ENCODE measurements at places on chromosomes 2 and 18.

DNA sequence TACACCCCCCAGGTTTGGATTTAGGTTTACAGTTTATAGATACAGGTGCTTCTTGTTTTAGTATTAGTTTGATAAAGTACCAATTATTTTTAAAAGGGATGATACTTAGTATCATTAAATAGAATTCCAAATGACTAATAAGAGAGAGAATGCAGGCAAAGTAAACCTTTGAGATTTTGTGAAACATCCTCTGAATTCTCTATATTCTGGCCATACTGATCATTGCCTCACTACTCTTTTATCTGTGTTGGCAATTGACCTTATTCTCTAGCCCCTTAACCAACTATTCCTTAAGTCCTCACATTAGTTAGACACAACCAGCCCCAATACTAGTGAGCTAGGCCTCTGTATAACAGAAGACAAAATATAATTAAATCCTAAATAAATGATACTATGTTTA lies 125.4 kb downstream of the COMMD1 start:
- no peaks in the 10 kb centered on the region for H3K36me3 ChIP-seq
- H3K4me3 ChIP-seq, result no peak overlapping the region
- H3K27ac ChIP-seq, result no peak overlapping the region
- no peaks in the 10 kb centered on the region for H3K27me3 ChIP-seq

GRCh38 chr2:120510751-120511395 lies 164.9 kb downstream of the INHBB start:
- no peak for DNase-seq
- H3K4me1 ChIP-seq, result no peaks in the 10 kb centered on the region
- no peaks in the 10 kb centered on the region for H3K27me3 ChIP-seq
- no peaks in the 10 kb centered on the region for H3K36me3 ChIP-seq

- H3K4me3 ChIP-seq, result no peak overlapping the region
- H3K27ac ChIP-seq, result no peak overlapping the region
- no peaks in the 10 kb centered on the region for H3K36me3 ChIP-seq
- no peaks in the 10 kb centered on the region for H3K27me3 ChIP-seq
- DNase-seq, result no peak
- H3K4me1 ChIP-seq, result no peaks in the 10 kb centered on the region
Measured at GRCh38 chr2:147511491-147511948, 333.3 kb upstream of the ACVR2A start.

DNA sequence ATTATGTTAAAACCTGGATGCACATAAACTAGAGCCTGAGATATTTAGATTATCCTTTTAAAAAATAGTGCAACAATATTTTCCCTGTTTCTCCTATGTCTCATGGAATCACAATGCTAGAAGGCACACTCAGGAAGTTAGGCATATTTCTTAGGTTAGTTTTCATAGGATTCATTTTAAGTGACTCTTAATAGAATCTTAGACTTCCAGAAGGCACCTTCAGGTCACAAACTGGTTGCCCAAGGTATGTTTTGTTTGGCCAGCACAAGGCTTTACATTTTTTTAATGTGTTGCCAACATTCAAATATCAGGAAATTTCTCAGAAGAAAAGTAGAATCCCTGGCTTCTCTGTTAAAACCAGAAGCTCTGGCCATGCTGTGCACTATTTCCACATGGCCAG lies 129.3 kb downstream of the LNPK start:
- no peak overlapping the region for H3K27ac ChIP-seq
- no peaks in the 10 kb centered on the region for H3K36me3 ChIP-seq
- H3K27me3 ChIP-seq, result no peaks in the 10 kb centered on the region
- no peak for DNase-seq
- H3K4me3 ChIP-seq, result no peak overlapping the region
- H3K4me1 ChIP-seq, result no peaks in the 10 kb centered on the region

GRCh38 chr2:219352448-219353023 lies 20.0 kb upstream of the RESP18 start:
- H3K27ac ChIP-seq, result no peak overlapping the region
- no peaks in the 10 kb centered on the region for H3K27me3 ChIP-seq
- H3K4me3 ChIP-seq, result no peak overlapping the region
- H3K36me3 ChIP-seq, result no peaks in the 10 kb centered on the region

- H3K4me3 ChIP-seq, result no peak overlapping the region
- H3K4me1 ChIP-seq, result no peaks in the 10 kb centered on the region
- no peaks in the 10 kb centered on the region for H3K27me3 ChIP-seq
- no peak overlapping the region for H3K27ac ChIP-seq
- DNase-seq, result no peak
Measured at GRCh38 chr18:66646609-66647008, 42.7 kb upstream of the CDH19 start.

- H3K27ac ChIP-seq, result no peak overlapping the region
- no peaks in the 10 kb centered on the region for H3K4me1 ChIP-seq
- H3K27me3 ChIP-seq, result no peaks in the 10 kb centered on the region
- no peak for DNase-seq
- no peak overlapping the region for H3K4me3 ChIP-seq
- no peaks in the 10 kb centered on the region for H3K36me3 ChIP-seq
Measured at GRCh38 chr18:12333506-12334290, 25.7 kb downstream of the TUBB6 start.

GRCh38 chr2:147649998-147650397 lies 194.8 kb upstream of the ACVR2A start:
- H3K27ac ChIP-seq, result no peak overlapping the region
- H3K4me3 ChIP-seq, result no peak overlapping the region
- no peaks in the 10 kb centered on the region for H3K4me1 ChIP-seq
- no peaks in the 10 kb centered on the region for H3K36me3 ChIP-seq
- no peaks in the 10 kb centered on the region for H3K27me3 ChIP-seq

DNA sequence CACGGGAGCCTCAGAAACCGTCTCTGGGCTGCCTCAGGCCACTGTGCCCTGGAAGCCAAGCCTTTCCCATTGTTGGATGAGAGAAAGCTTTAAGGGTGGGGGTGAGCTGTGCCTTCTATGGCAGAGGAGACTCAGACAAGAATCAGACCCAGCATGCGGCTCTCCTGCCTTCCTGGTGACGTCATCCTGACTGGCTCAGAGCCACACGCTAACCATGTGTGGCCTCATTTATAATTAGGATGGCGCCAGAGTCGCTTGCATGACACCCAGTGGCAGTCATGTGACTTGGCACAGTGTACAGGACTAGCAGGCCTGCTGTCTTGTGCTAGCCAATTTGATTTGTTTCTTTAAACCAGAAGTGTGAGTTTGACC lies 99.1 kb downstream of the SH3BP4 start:
- no peaks in the 10 kb centered on the region for H3K27me3 ChIP-seq
- H3K27ac ChIP-seq, result peak overlapping the region; percentile 20
- peak; percentile 93 for DNase-seq
- no peaks in the 10 kb centered on the region for H3K36me3 ChIP-seq
- H3K4me3 ChIP-seq, result no peak overlapping the region
- H3K4me1 ChIP-seq, result peaks cover 11% of the 10 kb centered on the region

GRCh38 chr18:75492852-75493251 lies 65.3 kb upstream of the SMIM21 start:
- H3K4me1 ChIP-seq, result no peaks in the 10 kb centered on the region
- H3K4me3 ChIP-seq, result no peak overlapping the region
- no peaks in the 10 kb centered on the region for H3K27me3 ChIP-seq
- H3K36me3 ChIP-seq, result no peaks in the 10 kb centered on the region
- H3K27ac ChIP-seq, result no peak overlapping the region

DNA sequence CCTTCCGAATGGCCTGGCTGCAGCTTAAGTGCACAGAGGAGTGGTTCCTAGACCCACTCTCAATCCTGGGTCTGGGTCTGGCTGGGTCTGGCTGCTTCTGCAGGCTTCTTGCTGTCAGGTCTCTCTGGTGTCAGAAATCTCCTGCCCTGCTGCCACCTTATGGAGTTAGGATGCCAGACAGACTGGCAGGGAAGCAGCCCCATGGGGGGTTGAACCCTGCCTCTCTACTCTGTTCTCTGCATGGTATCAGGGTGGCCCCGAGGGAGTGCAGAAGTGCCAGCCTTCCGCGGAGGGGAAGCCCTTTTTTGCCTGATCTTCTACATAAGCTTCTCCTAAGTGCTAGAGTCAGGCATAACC lies 89.4 kb downstream of the ZCCHC2 start:
- H3K27me3 ChIP-seq, result no peaks in the 10 kb centered on the region
- no peaks in the 10 kb centered on the region for H3K36me3 ChIP-seq
- DNase-seq, result no peak
- H3K27ac ChIP-seq, result no peak overlapping the region
- H3K4me3 ChIP-seq, result no peak overlapping the region

DNA sequence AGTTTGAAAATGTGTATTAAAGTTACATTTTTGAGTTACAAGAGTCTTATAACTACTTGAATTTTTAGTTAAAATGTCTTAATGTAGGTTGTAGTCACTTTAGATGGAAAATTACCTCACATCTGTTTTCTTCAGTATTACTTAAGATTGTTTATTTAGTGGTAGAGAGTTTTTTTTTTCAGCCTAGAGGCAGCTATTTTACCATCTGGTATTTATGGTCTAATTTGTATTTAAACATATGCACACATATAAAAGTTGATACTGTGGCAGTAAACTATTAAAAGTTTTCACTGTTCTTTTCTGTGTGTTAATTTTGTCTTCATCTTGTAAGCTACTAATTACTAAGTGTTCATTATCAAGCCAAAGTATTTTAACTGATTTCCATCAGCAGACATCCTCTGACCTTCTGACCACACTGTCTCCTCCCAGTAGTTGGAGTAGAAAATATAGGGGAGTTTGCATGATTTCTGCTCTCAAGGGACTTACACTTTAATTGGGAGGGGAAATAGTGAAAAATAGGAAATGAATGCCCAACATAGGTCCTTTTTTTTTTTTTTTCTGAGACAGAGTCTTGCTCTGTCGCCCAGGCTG lies 4.3 kb downstream of the PMAIP1 start:
- no peaks in the 10 kb centered on the region for H3K27me3 ChIP-seq
- H3K4me3 ChIP-seq, result no peak overlapping the region
- H3K27ac ChIP-seq, result peak overlapping the region; percentile 71
- no peaks in the 10 kb centered on the region for H3K36me3 ChIP-seq
- peaks cover 7% of the 10 kb centered on the region for H3K4me1 ChIP-seq

GRCh38 chr2:191790737-191791136 lies 56.2 kb downstream of the CAVIN2 start:
- no peaks in the 10 kb centered on the region for H3K36me3 ChIP-seq
- no peak overlapping the region for H3K27ac ChIP-seq
- no peak for DNase-seq
- no peak overlapping the region for H3K4me3 ChIP-seq

DNA sequence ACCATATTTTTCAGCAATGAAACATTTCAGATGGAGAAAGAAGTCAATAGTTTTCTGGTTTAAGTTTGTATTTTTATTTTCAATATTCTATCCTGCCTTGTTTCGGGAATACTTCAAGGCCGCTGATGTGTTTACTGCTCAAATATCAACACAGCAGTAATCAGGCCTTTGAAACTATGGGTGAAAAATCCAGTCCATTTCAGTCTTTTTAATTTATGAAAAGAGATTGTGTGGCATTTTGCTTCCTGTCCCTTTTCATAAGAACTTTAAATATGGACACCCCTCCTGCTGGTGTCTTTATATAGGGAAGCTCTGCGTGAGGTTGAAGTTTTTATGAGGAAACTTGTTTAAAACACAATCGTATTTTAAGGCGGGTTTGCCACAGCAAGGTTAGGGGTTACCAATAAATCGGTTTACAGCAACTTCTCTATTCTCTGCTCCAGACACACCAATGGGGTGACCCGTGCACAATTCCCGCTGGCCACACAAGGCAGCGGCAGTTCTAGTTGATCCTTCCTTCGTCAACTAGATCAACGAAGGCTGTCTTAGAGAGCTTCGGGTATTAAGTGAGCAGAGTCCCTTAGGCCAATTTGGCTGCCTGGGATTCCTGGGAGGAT lies 1.2 kb upstream of the TANC1 start:
- H3K27me3 ChIP-seq, result no peaks in the 10 kb centered on the region
- H3K36me3 ChIP-seq, result no peaks in the 10 kb centered on the region
- DNase-seq, result no peak
- H3K4me1 ChIP-seq, result peaks cover 15% of the 10 kb centered on the region
- H3K4me3 ChIP-seq, result peak overlapping the region; percentile 60
- H3K27ac ChIP-seq, result peak overlapping the region; percentile 82

GRCh38 chr2:111116011-111116746 lies 4.5 kb upstream of the BCL2L11 start:
- no peaks in the 10 kb centered on the region for H3K36me3 ChIP-seq
- no peak for DNase-seq
- no peak overlapping the region for H3K4me3 ChIP-seq

GRCh38 chr2:231673348-231673770 lies 35.0 kb upstream of the PTMA start:
- peak overlapping the region; percentile 87 for H3K27ac ChIP-seq
- H3K36me3 ChIP-seq, result no peaks in the 10 kb centered on the region
- peaks cover 9% of the 10 kb centered on the region for H3K4me1 ChIP-seq
- no peak overlapping the region for H3K4me3 ChIP-seq

GRCh38 chr2:217047209-217047608 lies 187.3 kb upstream of the TNP1 start:
- H3K27me3 ChIP-seq, result no peaks in the 10 kb centered on the region
- no peaks in the 10 kb centered on the region for H3K4me1 ChIP-seq
- DNase-seq, result no peak
- H3K4me3 ChIP-seq, result no peak overlapping the region

- H3K27ac ChIP-seq, result no peak overlapping the region
- DNase-seq, result no peak
- H3K27me3 ChIP-seq, result no peaks in the 10 kb centered on the region
- no peaks in the 10 kb centered on the region for H3K4me1 ChIP-seq
Measured at GRCh38 chr2:162267496-162267895, 24.3 kb upstream of the FAP start.

GRCh38 chr2:216222650-216223352 lies 113.7 kb downstream of the XRCC5 start:
- no peak for DNase-seq
- H3K27ac ChIP-seq, result no peak overlapping the region
- no peaks in the 10 kb centered on the region for H3K36me3 ChIP-seq
- no peak overlapping the region for H3K4me3 ChIP-seq
- H3K4me1 ChIP-seq, result no peaks in the 10 kb centered on the region

DNA sequence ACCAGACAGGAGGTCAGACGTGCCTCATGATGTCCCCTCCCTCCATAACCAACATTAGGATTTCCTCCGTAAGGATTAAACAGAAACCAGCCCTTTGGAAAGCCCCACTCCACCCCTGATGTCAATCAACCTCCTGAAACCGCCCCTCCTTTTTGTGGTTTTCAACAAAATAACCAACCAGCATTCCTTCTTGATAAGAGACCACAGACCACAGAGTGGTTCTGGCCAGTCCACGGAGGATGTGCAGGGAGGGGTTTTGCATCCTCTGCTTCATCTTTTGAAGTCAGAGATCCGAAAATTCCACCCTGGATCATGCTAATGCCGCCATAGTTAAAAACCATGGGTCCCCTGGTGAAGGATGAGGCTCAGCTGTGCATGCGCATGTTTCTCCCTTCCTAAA lies 180.0 kb upstream of the CCDC150 start:
- no peak for DNase-seq
- H3K27ac ChIP-seq, result no peak overlapping the region
- no peak overlapping the region for H3K4me3 ChIP-seq
- no peaks in the 10 kb centered on the region for H3K4me1 ChIP-seq

- H3K36me3 ChIP-seq, result no peaks in the 10 kb centered on the region
- no peak overlapping the region for H3K4me3 ChIP-seq
- H3K27ac ChIP-seq, result no peak overlapping the region
- no peaks in the 10 kb centered on the region for H3K4me1 ChIP-seq
- DNase-seq, result no peak
- H3K27me3 ChIP-seq, result no peaks in the 10 kb centered on the region
Measured at GRCh38 chr2:234329202-234329960, 167.5 kb downstream of the ARL4C start.

- H3K27me3 ChIP-seq, result no peaks in the 10 kb centered on the region
- H3K4me3 ChIP-seq, result no peak overlapping the region
- H3K36me3 ChIP-seq, result no peaks in the 10 kb centered on the region
- H3K27ac ChIP-seq, result no peak overlapping the region
- no peaks in the 10 kb centered on the region for H3K4me1 ChIP-seq
Measured at GRCh38 chr2:234558642-234559041, 61.8 kb upstream of the ARL4C start.

- no peaks in the 10 kb centered on the region for H3K4me1 ChIP-seq
- no peak overlapping the region for H3K4me3 ChIP-seq
- no peak for DNase-seq
Measured at GRCh38 chr2:72538486-72538885, 287.3 kb downstream of the EXOC6B start.

Measured in Peyer's patch (tissue), 4 donors.